Memory B cell (primary cell): ENCODE measurements at places on chromosomes 2 and 18.

GRCh38 chr2:144510294-144510991 lies 9.5 kb downstream of the ZEB2 start:
- H3K27me3 ChIP-seq: no peaks in the 10 kb centered on the region
- H3K27ac ChIP-seq: peak overlapping the region; percentile 97
- H3K4me3 ChIP-seq: peak overlapping the region; percentile 75
- DNase-seq: no peak
- peaks cover 74% of the 10 kb centered on the region for H3K4me1 ChIP-seq
- peaks cover 5% of the 10 kb centered on the region for H3K36me3 ChIP-seq

- H3K4me3 ChIP-seq: peak within 1 kb of the TSS; percentile 97
- peaks cover 6% of the 10 kb centered on the region for H3K36me3 ChIP-seq
- peak within 1 kb of the TSS; percentile 91 for H3K27ac ChIP-seq
- peak; percentile 90 for DNase-seq
- no peaks in the 10 kb centered on the region for H3K27me3 ChIP-seq
Observed at GRCh38 chr2:32627814-32628579, at the start of gene TTC27. TTC27 (plus strand) TSS chr2:32628050; CDS start chr2:32628293, 243 bp downstream.

DNA sequence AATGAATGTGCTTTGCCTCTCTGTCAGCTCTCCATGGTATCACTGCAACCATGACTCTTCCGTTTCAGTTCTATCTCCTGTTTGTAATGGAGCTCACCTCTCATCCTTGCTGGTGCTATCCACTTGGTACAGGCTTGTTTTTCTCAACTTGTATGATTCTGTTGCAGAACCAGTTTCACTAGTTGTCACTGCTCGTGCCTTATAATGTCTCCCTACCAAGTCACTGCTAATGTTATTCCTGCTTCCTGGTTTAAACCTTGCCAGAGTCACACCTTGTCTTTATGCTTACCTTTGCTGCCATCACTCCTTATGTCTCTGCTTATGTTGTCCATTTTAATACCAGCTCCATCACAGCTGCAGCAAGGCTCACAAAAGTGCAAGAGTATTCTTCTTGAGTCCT lies 1191.0 kb upstream of the LRRTM1 start:
- H3K4me3 ChIP-seq: no peak overlapping the region
- H3K27ac ChIP-seq: no peak overlapping the region

GRCh38 chr2:162435676-162436075 lies 91.7 kb downstream of the GCA start:
- no peak overlapping the region for H3K27ac ChIP-seq
- H3K36me3 ChIP-seq: no peaks in the 10 kb centered on the region
- no peaks in the 10 kb centered on the region for H3K27me3 ChIP-seq
- DNase-seq: no peak
- H3K4me3 ChIP-seq: no peak overlapping the region

GRCh38 chr18:23143815-23144261 lies 8.6 kb downstream of the CABLES1 start:
- no peaks in the 10 kb centered on the region for H3K36me3 ChIP-seq
- H3K4me3 ChIP-seq: no peak overlapping the region
- H3K4me1 ChIP-seq: peaks cover 3% of the 10 kb centered on the region
- H3K27ac ChIP-seq: no peak overlapping the region
- H3K27me3 ChIP-seq: no peaks in the 10 kb centered on the region

DNA sequence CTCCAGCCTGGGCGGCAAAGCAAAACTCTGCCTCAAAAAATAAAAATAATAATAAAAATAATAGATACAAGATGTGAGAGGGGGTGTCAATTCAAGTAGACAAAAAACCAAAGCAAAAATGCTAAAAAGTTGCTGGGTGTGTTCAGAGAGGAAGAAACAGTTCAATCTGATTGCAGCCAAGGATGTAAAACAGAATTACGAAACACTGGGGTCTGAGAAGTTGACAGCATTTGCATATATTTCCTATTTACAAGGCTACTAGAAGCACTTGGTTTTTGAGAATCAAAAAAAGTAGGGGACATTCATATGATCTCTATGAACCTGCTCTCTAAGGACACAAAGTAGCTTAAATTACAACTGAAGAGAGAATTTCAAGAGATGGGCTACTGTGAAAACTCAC lies 7.6 kb downstream of the TRIP12 start:
- no peak for DNase-seq
- H3K4me3 ChIP-seq: peak overlapping the region; percentile 46
- no peaks in the 10 kb centered on the region for H3K27me3 ChIP-seq
- peaks cover 35% of the 10 kb centered on the region for H3K4me1 ChIP-seq

- no peak overlapping the region for H3K4me3 ChIP-seq
- H3K27ac ChIP-seq: no peak overlapping the region
- peaks cover 3% of the 10 kb centered on the region for H3K36me3 ChIP-seq
- H3K27me3 ChIP-seq: peaks cover 8% of the 10 kb centered on the region
- DNase-seq: no peak
Observed at GRCh38 chr2:100243631-100244030, 78.7 kb downstream of the LONRF2 start.

GRCh38 chr2:85951351-85952067 lies 62.7 kb upstream of the ST3GAL5 start:
- DNase-seq: no peak
- H3K27me3 ChIP-seq: no peaks in the 10 kb centered on the region
- H3K36me3 ChIP-seq: peaks cover 2% of the 10 kb centered on the region
- H3K27ac ChIP-seq: no peak overlapping the region
- H3K4me1 ChIP-seq: peaks cover 7% of the 10 kb centered on the region

- H3K36me3 ChIP-seq: no peaks in the 10 kb centered on the region
- H3K27me3 ChIP-seq: peaks cover 9% of the 10 kb centered on the region
- H3K4me3 ChIP-seq: no peak overlapping the region
- no peak overlapping the region for H3K27ac ChIP-seq
- no peaks in the 10 kb centered on the region for H3K4me1 ChIP-seq
Observed at GRCh38 chr2:29726976-29727375, 194.4 kb downstream of the ALK start.

GRCh38 chr18:68564961-68565360 lies 149.9 kb downstream of the TMX3 start:
- no peaks in the 10 kb centered on the region for H3K36me3 ChIP-seq
- peaks cover 3% of the 10 kb centered on the region for H3K27me3 ChIP-seq
- no peak overlapping the region for H3K27ac ChIP-seq
- H3K4me1 ChIP-seq: no peaks in the 10 kb centered on the region

GRCh38 chr2:189901664-189902063 lies 117.4 kb downstream of the PMS1 start:
- no peak for DNase-seq
- H3K27ac ChIP-seq: no peak overlapping the region
- H3K27me3 ChIP-seq: peaks cover 2% of the 10 kb centered on the region
- no peak overlapping the region for H3K4me3 ChIP-seq
- H3K36me3 ChIP-seq: no peaks in the 10 kb centered on the region
- no peaks in the 10 kb centered on the region for H3K4me1 ChIP-seq

- peak overlapping the region; percentile 44 for H3K4me3 ChIP-seq
- H3K27ac ChIP-seq: no peak overlapping the region
- no peak for DNase-seq
Observed at GRCh38 chr18:12904012-12904516, 20.0 kb upstream of the PTPN2 start.

DNA sequence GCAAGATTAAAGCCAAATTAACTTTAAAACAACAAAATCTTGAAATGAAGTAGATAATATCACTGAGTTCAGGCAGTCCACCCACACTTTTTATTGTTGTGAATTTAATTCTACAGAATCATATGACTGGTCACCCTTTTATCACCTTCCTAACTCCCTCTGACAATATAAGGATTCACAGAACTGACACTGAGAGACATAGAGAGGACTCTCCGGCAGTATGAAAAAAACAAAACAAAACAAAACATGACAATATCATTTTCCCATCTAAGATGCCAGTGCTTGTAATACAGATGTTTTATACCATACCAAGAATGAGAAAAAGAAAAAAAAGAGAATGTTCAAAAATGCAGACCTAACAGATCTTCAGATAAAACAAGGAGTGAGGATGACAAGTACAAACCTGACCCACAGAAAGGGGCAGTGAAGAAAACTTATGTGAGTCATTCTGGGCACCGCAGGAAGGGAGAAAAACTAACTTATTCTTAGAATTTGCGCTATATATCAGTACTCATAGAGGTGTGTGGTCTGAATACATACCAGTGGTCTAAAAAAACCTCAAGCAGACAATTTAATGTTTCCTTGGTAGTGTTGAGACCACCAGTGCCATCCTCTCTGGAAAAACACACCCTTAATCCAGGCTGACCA lies 136.6 kb downstream of the ZAP70 start:
- no peak for DNase-seq
- no peak overlapping the region for H3K4me3 ChIP-seq
- H3K27me3 ChIP-seq: no peaks in the 10 kb centered on the region

GRCh38 chr2:47072018-47072691 lies 83.0 kb downstream of the STPG4 start:
- H3K4me1 ChIP-seq: peaks cover 40% of the 10 kb centered on the region
- peaks cover 10% of the 10 kb centered on the region for H3K36me3 ChIP-seq
